ENCODE measurements at places on chromosomes 6 and 20.

DNA sequence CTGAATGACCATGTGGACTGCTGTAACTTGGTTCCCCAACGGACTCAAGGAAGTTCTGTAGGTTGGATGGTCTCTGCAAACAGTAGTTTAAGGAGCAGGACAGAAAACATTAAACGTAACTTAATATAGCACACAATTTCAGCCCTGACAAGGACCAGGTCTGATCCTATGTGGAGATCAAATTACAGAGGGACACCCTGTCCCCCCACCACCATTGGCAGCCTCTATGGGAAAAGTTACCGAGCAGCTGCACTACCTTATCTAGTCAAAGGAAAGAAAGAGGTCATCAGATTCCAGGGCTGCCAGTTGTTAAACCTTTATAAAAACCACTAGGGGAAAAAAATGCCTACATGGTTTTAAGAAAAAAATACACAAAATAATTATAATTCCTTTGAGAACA, 191.5 kb upstream of the RSPO3 start:
- no peak for DNase-seq

GRCh38 chr6:133648581-133648980, 240.3 kb upstream of the TCF21 start:
- DNase-seq = no peak

- peak; percentile 47 for DNase-seq
Measured at GRCh38 chr6:98833057-98833306, 1.4 kb upstream of the POU3F2 start.

DNA sequence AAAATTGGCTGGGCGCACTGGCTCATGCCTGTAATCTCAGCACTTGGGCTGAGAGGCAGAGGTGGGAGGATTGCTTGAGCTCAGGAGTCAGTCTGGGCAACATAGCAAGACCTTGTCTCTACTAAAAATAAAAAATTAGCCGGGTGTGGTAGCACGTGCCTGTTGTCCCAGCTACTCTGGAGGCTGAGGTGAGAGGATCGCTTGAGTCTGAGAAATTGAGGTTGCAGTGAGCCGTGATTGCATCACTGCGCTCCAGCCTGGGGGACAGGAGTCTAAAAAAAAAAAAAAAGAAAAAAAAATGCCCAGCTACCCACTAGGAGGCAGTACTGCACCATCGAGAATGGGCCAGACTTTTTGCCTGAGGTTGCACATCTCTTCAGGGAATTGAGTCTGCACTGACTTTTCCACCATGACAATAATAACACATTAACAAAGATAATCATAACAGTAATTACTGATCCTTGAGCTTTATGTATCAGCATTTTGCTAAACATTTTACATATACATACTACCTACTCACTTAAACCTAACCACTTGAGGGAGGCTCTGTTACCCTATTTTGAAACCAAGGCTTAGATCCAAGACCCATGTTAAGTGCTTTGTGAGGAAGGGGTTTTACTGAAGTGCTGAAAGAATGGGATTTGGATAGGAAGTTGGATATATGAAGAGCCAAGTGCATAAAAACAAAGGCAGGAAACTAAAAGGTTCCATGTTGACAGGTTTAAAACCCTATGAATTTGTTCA, 21.0 kb downstream of the SRSF3 start:
- DNase-seq = peak; percentile 50

- no peak for DNase-seq
Measured at GRCh38 chr6:20921578-20921977, 387.3 kb downstream of the CDKAL1 start.

- DNase-seq = no peak
Measured at GRCh38 chr6:84687431-84687830, 77.0 kb downstream of the TBX18 start.

DNA sequence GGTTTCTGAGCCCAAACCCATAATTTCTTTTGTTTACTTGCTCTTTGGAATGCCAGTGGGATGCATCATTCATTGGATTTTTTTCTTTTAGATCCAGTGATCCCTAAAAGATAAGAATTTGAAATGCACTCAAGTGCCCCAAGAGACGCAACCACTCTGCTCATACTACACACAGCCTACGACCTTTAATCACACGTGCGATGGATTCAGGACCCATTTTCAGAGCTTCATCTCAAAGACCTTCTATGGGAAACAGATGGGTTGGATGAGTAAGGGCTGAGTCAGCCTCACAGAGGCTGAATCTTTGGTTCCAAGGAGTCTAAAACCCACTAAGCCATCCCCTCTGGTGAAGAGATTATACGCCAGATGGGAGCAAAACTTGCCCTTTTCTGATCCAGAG, 265.5 kb upstream of the EXOC2 start:
- no peak for DNase-seq

- no peak for DNase-seq
Measured at GRCh38 chr6:1970151-1970561, 275.2 kb downstream of the GMDS start.

GRCh38 chr6:32954986-32955802, 2.3 kb upstream of the HLA-DMA start:
- DNase-seq = peak; percentile 33

GRCh38 chr6:69719602-69720193, 77.1 kb downstream of the LMBRD1 start:
- DNase-seq = no peak

- no peak for DNase-seq
Measured at GRCh38 chr20:34717230-34718095, 13.3 kb downstream of the TP53INP2 start.

DNA sequence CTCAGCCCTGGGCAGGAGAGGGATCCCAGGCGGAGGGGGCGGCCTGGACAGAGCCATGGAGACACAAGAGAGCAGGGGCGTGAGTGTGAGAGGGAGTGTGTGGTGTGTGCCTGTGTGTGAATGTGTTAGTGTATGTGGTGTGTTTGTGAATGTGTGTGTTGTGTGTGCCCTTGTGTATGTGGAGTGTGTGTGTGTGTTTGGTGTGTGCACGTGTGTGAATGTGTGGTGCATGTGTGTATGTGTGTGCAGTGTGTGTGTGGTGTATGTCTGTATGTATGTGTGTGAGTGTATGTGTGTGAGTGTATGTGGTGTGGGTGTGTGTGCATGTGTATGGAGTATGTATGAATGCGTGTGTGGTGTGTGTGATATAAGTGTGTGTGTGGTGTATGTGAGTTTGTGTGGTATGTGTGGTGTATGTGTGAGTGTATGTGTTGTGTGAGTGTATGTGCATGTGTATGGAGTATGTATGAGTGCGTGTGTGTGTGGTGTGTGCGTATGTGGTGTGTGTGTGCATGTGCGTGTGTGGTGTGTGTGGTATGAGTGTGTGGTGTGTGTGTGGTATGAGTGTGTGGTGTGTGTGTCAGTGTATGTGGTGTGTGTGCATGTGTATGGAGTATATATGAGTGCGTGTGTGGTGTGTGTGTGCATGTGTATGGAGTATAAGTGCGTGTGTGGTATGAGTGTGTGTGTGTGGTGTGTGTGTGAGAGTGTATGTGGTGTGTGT, 175.2 kb upstream of the AFDN start:
- no peak for DNase-seq

DNA sequence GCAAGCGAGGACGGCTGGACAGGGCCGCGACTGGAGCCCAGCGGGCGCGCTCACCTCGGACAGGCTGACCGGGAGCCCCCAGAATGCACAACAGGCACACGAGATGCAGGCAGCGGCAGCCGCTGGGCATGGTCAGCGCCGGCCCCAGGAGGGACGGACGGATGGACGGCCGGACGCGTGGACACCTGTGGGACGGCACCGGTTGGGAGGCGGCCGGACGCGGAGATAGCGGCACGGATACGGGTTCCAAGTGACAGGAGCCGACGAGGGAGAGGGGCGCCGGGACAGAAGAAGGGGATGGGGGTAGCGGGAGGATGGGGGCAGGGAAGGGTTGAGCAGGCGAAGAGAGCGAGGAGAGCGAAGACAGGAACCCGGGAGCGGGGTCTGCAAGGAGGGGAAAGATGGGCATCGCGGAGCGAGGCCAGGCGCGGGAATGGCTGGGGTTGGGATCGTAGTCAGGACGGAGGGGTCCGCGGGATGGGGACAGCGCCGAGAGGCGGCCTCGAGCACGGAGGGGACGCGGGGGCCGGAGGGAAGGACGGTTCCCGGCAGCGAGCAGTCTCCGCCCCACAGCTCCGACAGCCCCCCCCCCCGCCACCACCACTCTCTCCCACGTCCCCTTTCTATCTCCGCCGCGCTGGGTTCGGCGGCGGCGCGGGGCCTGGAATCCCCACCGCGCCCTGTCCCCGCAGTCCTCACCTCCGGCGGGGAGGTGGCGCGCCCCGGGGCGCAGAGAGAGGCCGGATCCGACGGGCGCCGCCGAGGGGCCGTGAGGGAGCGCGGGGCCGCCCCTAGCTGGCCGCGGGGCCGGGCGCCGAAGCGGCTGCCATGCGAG, 435 bp downstream of the DLK2 start:
- DNase-seq = peak; percentile 50

GRCh38 chr6:148969603-148970061, 222.8 kb downstream of the UST start:
- DNase-seq = no peak

DNA sequence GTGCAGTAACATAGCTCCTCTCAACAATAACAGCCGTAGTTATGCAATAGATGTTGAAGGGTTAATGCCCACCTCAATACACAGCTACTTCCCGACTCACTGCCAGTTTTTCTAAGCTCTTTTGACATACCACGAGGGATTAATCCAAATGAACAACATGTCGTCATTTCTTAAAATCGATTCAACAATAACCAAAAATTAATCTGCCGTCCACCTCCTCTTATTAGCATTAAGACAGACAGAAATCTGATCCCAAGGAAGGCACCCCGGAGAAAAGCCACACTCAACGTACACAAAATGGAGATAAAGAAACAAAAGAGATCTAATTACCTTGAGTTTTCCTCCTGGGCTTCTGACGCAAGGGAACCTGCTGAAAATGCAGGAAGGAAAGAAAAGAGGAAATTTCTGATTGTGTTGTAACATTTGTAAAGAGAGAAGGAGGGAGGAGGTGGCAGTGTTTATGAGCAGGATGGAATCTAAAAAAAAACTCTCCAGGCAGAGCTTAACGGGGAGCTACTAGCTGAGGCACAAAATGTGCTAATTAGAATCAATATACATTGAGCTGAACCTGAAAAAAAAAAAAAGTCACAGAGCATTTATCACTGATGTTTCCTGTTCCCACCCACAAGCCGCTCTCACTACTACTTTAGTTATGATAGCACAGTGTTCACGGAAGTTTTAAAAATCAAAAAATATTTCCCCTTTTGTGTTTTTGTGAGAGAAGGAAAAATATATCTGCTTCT, 109.3 kb downstream of the IPCEF1 start:
- peak; percentile 59 for DNase-seq

GRCh38 chr6:43391440-43392031, 22.1 kb upstream of the ZNF318 start:
- DNase-seq = peak; percentile 45

DNA sequence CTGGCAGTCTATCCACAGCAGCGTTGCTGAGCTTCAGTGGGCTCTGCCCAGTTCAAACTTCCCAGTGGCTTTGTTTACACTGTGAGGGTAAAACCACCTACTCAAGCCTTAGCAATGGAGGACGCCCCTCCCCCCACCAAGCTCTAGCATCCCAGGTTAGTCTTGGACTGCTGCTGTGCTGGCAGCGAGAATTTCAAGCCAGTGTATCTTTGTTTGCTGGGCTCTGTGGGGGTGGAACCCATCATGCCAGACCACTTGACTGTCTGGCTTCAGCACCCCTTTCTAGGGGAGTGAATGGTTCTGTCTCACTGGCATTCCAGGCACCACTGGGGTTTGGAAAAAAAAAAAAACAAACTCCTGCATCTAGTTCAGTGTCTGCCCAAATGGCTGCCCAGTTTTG, 249.7 kb upstream of the SYNCRIP start:
- DNase-seq = no peak

GRCh38 chr20:47727170-47727880, 58.0 kb downstream of the SULF2 start:
- DNase-seq = peak; percentile 80

Measured in stimulated activated CD4-positive, alpha-beta T cell treated with anti-CD3 and anti-CD28 coated beads, Interleukin-15, amount 100 ng/mL, for 24 hours (primary cell).